Sciatic nerve (tissue), 2 donors: ENCODE measurements at places on chromosomes 3 and 15. TPM values are rescaled to one million over a fixed set of nuclear protein-coding genes. Genes with fewer than 3 reads are reported as not detected.
A peak's percentile ranks its signal among the peaks of the same experiment; 100 is the strongest.

Gene FAM81A
- 18.2 TPM for total RNA-seq

Gene DLEC1
- total RNA-seq = 4.8 TPM

Gene SLC26A6
- total RNA-seq = 17.1 TPM

Gene SLC28A1
- 0.45 TPM for total RNA-seq

Gene COL8A1
- total RNA-seq = 114 TPM

Gene NANOGP8
- 0.98 TPM for total RNA-seq

Gene SI
- not detected for total RNA-seq

Gene SPINK8
- not detected for total RNA-seq

Gene BFSP2
- not detected for total RNA-seq

Gene GOLGA6C
- total RNA-seq = not detected

DNA sequence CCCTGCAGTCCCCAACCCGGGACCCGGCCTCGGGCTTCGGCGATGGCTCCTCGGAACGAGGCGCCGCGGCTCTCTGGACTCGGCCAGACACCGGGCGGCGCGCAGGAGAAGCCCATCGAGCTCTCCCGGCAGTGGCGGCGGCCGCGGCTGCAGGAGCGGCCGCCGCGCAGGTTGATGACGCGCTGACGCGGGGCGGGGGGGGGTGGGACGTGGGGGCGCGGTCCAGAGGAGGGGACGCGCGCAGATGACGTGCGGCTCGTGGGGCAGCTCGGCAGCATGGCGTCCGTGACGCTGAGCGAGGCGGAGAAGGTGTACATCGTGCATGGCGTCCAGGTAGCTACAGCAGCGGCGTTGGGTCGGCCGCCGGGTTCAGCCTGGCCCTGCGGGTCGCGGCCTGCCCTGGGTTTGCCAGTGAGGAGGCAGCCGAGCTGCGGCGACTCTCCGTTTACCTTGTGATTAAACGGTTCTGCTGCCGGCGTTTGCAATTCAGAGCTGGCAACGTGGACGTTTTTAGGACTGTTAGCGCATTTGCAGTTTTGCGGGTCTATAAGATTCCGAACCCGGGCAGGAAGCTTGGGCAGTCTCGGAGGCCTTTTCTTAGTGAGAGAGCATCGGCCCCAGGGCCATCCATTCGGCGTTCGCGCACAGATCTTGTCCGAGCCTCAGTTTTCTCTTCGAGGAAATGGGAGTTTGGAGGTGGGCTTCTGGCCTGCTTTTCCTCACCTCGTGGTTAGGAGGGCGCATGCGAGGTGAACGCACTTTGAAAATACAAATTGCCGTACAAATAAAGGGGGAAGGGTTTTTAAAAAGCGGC lies at the start of the genes EXOSC7 and ZDHHC3:
Gene EXOSC7 (plus strand): TSS at position 243 of the 814 bp plus-strand sequence. CDS start 34 bp downstream, at position 277.
Gene ZDHHC3 (minus strand): TSS at position 173 of the 814 bp plus-strand sequence. CDS start 16,738 bp downstream, outside the sequence.
- peak; percentile 91 for DNase-seq

- DNase-seq = no peak
These were observed 958.8 kb upstream of the NR2F2 start for GRCh38 chr15:95371664-95372063.

- DNase-seq = no peak
These were observed 44.7 kb downstream of the ATP11B start for GRCh38 chr3:182837855-182838454.

DNA sequence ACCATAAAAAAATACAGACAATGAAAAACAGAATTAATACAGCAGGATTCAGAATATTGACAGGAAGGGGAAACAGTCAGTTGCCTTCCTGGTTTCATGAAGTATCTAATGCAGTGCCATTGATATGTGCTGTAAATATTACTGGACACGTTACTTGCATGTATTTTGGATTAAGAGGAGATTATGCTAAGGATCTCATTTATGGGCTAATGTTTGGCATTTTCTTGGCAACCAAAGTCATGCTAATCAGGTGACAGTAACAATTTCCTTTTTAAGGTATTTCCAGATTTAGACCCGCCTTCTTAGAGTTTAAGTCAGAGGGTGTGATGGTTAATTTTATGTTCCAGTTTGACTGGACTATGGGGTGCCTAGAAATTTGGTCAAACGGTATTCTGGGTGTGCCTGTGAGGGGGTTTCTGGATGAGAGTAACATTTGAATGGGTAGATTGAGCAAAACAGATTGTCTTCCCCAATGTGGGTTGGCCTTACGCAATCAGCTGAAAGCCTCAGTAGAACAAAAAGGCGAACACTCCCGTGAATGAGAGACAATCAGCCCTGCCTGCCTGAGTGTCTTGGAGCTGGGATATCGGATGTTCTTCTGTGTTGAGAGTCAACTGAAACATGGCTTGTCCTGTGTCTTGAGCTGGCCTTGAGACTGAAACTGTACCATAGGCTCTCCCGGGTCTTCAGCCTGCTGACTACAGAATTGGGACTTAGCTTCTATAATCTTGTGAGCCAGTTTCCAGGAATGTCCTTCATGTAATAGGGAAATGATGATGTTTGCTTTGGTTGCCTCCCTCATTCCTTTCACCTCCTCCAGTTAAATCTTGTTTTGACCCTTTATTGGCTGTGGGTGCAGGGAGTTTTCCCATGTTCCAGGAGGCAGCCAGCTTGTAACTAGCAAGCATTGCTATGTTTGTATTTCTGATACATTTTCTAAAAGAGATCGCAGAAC lies 10.5 kb downstream of the SQOR start:
- DNase-seq = no peak

DNA sequence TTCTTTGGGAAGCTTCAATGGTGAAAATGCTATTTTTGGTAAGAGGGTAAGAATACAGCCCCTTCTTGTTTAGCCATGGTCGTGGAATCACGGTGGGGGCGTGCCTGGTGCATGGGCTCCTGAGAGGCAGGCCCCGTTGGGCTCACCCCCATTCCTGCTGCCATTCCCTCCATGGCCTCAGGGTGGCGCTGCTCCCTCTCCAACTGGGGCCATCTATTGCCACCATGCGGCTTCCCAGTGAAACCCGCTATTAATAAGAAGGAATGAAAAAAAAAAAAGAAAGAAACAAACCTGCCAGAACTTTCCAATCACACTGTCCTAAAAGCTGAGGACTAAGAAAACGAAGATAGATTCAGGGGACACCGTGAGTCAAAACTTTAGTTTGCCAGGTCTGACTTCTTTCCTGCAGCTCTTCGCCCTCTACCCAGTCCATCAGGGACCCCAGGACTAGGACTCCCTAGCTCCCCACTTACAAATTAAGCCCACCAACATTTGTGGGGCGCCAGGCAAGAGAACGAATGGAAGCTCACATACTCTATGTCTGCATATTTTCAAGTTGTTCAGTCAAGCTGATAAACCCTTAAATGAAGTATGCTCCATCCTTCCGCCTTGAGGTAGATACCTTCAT lies 30.6 kb upstream of the ABHD2 start:
- peak; percentile 90 for DNase-seq

DNA sequence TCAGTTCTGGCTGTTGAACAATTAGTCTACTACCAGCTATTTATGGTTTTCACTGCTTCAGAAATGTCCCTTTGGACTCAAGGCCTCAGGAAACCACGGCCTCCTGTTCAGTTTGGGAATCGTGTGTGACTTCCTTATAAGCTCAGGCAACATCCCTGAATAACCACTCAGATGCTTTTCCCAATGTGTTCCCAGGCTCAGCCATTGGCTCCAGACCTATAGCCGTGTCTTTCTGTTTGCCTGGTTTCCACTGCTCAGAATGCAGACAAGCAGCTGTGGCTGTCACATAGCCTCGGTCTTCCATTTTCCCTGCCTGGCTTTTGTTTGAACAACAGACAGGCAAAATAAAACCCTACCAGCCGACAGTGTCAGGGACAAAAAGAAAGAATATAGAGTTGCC lies 63.2 kb upstream of the ATP2B2 start:
- DNase-seq = no peak

DNA sequence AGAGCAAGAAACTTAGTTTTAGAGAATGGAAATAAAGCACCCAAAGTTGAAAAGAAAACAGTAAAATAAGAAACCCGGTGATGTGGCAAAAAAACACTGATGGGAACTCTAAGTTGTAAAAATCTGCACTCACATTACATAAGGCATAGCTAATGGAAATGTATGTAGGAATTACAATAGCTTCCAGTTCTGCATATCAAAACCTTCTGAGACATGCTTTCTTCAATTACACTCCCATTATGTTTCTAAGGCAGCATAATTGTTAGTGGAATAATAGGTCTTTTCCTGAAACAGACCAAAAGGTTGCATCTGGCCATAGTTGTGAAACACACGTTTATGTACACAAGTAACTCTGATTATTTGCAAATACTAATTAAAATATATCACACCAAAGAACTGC lies 41.4 kb downstream of the SLC30A4 start:
- no peak for DNase-seq

DNA sequence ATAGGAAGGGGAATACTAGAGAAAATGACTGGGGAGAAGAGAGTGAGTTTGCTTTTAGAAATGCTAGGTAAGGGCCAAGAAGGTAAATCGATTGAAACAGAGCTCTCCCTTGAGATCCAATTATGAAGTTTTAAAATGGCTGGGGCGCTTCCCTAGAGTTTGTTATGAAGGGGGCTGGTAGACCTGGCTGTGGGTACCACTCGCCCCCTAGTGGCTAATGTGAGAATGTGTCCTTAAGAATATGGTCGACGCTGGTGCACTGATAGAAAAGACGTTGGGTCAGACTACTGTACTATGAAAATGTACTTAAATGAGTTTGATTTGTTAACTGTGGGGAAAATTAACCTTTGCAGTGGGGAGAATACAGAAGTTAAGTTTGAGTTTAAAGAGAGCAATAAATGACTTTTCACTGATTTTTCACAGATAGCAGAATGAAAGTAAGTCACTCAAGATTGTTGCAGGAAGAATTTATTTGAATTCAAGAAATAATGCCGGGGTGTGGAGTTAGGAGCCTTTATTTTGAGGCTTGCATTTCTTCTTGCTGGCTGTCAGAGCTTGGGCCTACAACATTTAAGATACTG lies 9.2 kb downstream of the TMPRSS7 start:
- DNase-seq = no peak

DNA sequence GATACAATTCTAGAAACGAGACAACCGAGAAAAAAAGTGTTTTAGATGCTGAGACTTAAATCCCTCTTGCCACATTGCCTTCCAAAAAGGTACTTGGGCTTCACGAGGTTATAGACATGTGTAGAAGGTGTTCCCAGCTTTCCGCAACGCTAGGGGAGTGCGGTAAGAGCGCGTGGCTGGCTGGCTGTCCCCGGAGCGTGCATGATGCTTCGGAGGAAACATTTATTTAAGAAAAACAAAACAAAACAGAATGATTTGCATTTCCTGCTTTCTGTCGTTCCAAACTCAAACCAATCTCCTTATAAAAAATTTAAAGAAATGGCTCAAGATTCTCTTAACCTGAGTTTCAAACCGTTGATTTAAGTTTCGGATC lies 841 bp downstream of the SLC6A20 start:
- DNase-seq = no peak

GRCh38 chr15:88255087-88255483 lies 1.5 kb downstream of the NTRK3 start:
- DNase-seq = no peak

DNA sequence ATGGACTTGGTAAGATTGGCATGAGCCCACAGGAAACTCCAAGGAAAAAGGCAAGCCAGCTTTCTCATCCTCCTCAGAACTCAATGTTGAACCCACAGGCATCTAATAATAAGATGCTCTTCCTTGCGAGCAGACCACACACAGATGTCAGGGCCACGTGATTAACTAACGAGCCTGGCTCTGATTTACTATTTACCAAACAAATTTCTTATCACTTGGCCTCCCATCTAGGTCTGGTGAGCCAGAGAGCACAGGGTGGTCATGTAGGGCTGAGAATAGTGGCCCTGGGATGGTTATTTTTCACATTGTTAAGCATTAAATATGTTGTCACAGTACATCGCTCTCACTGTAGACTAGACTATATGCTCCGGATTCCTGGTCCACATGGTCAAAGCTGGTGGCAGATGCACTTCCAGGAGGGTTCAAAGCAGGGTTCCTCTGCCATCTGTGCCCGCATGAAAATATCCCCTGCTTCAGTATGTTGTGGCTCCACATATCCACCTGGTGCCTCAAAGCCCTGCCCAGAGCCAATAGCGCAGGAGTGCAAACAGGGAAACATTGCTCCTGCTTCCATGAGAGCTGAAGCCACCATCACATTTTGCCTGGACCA lies 472.5 kb upstream of the WNT5A start:
- DNase-seq = no peak

- no peak for DNase-seq
These were observed 31.2 kb upstream of the RIOX2 start for GRCh38 chr3:98003306-98003969.

DNA sequence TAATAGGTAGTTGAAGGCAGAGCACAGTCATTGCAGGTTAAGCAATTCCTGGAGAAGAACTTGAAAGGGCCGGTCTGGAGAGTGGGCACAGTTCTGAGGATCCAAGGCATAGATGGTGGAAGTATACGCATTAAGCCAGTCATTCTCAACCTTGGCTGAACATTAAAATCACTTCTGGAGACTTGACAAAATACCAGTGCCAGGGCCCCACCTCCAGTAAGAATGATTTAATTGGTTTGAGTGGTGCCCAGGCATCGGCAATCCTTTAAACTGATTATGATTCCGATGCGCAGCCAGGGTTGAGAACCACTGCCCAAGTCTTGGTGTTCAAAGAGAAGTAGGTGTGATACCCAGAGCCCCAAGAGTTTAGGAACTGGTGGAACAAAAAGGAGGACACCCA lies 6.9 kb upstream of the HOMER2 start:
- DNase-seq = no peak

DNA sequence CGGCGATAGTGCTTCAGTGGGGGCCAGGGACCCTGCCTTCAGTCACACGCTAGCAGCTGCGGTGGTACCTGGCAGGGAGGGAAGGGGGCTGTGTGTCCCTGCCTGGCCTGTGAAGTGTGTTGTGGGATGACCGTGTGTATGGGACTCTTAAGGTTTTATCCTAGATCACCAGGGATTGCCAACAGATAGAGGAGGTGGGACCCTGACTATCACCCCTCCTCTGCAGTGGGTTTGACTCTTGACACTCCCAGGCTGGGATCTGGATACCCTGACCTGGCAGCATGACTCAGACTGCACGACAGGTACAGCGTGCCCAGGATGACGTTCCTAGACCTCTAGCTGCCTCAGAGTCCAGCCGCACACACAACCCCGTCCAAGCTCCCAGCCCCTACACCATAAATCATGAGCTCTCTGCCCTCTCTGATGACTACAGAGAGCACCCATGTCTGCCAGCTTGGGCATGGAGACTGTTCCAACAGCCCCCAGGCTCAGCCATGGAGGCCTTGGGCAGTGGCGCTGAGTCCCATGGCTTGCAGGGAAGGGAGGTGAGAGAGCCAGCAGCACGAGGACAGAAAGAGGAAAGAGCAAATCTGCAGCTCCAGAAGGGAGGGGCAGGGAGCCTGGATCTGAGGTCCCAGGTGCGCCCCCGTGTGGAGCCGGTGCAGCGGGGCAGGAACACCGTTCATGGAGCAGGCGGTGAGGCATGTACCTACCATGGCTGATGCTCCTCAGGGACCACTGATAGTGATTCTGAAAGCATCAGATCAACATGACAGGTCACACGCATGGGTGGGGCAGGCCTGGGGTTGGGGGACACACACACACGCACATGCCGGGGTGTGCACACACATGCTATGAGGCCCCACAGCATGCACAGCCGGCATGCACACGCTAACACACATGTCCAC lies 71.0 kb downstream of the ADAMTS7 start:
- DNase-seq = no peak

- DNase-seq = no peak
These were observed 121.4 kb downstream of the FAM43A start for GRCh38 chr3:194806991-194807630.
